ENCODE measurements at places on chromosomes 7 and 10.

GRCh38 chr7:129443612-129444011 is 9.4 kb downstream of the STRIP2 start:
- no peak for DNase-seq

- DNase-seq: no peak
Observed at GRCh38 chr7:93547716-93548115, 26.8 kb downstream of the CALCR start.

GRCh38 chr7:116273283-116273917 is 63.1 kb downstream of the TES start:
- no peak for DNase-seq

DNA sequence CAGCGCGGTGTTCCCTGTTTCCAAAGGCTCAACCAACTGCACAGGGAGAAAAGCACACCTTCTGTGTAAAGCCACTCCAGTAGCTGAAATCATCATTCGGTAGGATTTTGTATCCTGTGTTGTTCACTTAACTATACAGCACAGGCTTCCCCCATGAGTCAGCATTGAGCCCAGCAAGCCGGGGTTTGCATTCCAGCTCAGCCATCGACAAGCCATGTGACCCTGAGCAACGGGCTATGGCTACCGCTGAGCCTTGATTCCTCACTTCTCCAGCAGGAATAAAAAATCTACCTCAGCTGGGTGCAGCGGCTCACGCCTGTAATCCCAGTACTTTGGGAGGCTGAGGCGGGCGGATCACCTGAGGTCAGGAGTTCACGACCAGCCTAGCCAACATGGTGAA is 44.1 kb upstream of the ATP6V0A4 start:
- DNase-seq: no peak

- no peak for DNase-seq
Observed at GRCh38 chr10:120260456-120260855, 196.6 kb upstream of the PLPP4 start.

DNA sequence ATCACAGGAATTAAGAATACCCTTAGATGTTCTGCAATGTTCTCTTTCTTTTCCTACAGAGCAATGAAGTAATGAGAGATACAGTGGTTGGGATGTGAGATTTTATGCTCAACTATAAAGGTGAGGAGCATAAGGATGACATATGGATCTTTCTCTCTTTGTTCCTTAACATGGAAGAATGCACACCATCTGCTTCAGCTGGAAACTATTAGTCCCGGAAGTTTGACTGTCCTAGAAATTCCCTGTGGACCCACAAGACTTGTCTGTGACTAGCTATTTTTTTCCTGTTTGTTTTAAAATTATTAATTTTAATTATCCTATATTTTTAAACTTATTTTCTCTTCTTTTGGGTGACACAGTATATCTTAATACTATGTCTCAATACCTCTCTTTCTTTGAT is 80.2 kb downstream of the DKK1 start:
- DNase-seq: no peak

- no peak for DNase-seq
Observed at GRCh38 chr7:33964417-33965182, 59.3 kb downstream of the BMPER start.

- no peak for DNase-seq
Observed at GRCh38 chr7:88670536-88670935, 89.0 kb upstream of the ZNF804B start.

GRCh38 chr7:25240896-25241295 is 12.6 kb upstream of the NPVF start:
- no peak for DNase-seq

GRCh38 chr7:115475761-115476385 is 554.0 kb downstream of the MDFIC start:
- no peak for DNase-seq

DNA sequence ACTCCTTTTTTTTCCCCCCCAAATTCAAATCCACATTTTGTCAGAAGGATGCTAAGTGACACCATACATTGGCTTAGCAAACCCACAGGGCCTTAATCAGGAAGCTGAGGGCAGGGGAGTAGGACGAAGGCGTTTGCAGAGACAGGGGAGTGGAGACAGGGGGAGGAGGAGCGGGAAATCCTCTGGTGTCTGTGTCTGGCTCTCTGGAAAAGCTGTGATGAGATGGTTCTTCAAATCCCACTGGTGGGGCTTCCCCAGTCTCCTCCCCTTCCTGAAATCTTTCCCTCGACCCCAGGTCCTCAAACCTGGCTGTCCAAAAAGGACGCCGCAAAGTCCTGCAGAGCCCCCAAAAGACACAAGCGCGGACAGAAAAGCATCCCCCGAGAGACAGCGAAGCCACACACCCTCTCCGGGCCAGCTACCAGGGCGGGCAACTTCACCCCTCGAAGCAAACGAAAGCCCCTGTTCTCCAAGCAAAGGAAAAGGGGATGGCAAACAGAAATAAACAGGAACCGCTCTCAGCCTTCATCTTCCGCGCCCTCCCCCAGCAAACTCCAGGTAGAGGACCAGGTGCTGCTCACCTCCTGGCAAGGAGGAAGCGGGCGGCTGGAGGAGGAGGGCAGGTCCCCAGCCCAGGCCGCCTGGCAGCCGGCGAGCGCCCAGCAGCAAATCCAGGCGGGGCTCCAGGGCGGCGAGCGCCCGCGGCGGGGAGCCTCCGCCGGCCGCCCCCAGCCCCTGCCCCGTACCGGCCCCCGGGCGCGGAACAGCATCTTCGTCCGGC is 520 bp downstream of the ELAPOR2 start:
- DNase-seq: no peak

- no peak for DNase-seq
Observed at GRCh38 chr10:7559386-7559785, 107.4 kb downstream of the ITIH5 start.

- DNase-seq: no peak
Observed at GRCh38 chr10:90983914-90984549, 63.1 kb upstream of the ANKRD1 start.

GRCh38 chr7:9945131-9945530 is 1028.5 kb upstream of the PHF14 start:
- DNase-seq: no peak
